NCI-H2227 treated with DMSO at 0.1 percent for 48 hours (cell line): ENCODE measurements at places on chromosomes 1 and 21.

- no peak for DNase-seq
Observed at GRCh38 chr1:38071312-38072256, 25.0 kb upstream of the POU3F1 start.

GRCh38 chr1:66446261-66447001 lies 87.5 kb upstream of the SGIP1 start:
- DNase-seq, result peak; percentile 69

DNA sequence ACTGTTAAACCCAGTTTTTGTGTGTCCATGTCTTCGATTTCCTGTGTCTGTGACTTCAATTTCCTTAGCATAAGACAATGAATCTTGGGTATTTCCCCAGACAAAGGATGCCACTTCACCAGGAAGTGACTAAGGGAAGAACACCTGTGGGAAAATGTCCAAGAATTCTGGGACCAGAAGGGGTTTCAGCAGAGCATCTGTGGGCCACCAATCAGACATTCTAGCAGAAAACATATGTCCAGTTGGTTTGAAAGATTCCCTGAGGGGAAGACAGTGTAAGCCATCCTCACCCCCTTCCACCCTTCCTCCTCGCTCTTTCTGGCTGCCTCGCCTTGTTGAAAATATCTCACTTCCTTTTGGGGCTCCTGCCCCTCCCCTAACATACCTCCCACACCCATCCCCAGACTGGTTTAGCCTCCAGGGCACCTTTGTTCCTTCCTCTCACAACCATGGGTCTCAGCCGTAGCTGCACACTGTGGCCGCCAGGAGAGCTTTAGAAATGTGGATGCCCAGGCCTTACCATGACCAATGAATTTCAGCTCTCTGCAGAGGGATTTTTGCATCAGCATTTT lies 25.5 kb upstream of the IFNAR1 start:
- DNase-seq, result no peak

DNA sequence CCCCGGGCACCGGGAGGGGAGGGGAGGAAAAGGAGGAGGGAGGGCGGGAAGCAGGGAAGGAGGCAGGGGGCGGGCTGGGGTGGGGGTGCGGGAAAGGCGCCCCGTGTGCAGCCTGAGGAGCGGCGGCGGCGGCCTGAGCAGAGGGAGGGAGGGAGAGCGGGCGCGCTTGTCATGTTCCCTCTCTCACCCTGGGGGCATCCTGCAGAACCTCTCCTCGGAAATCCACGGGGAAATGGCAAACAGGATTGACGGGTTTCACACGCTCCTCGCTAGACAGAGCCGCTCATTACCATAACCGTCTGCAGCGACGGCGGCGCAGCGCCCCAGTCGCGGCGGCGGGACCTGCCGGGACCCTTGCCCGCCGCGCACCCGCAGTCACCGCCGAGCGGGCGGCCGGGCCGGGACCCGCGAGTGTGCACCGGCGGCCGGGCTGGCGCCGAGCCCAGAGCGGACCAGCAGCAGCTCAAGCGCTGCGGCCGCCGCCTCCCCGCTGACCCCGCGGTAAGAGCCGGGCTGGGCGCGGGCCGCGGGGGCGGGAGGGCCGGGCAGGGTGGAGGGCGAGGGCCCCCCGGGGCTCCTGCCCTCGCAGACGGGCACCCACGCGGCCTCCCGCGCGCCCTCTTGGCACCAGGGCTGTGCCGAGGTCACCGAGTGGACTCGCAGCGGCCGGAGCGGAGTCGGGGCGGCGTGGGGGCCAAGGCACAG lies at the start of gene SERTAD4:
SERTAD4 (plus strand) TSS at position 286 of the 705 bp plus-strand sequence. CDS start 5,165 bp downstream, outside the sequence.
- DNase-seq, result peak; percentile 69

- no peak for DNase-seq
Observed at GRCh38 chr1:245742896-245743295, 588.1 kb downstream of the KIF26B start.

- peak; percentile 22 for DNase-seq
Observed at GRCh38 chr1:157878059-157878458, 36.5 kb upstream of the CD5L start.

GRCh38 chr21:38404177-38404576 lies 94.1 kb downstream of the ERG start:
- no peak for DNase-seq

GRCh38 chr1:17605582-17606344 lies 66.3 kb downstream of the ARHGEF10L start:
- DNase-seq, result no peak

GRCh38 chr1:156167536-156167935 lies 14.2 kb downstream of the SEMA4A start:
- DNase-seq, result no peak

- DNase-seq, result peak; percentile 21
Observed at GRCh38 chr1:236280438-236281197, 1.1 kb downstream of the ERO1B start.

DNA sequence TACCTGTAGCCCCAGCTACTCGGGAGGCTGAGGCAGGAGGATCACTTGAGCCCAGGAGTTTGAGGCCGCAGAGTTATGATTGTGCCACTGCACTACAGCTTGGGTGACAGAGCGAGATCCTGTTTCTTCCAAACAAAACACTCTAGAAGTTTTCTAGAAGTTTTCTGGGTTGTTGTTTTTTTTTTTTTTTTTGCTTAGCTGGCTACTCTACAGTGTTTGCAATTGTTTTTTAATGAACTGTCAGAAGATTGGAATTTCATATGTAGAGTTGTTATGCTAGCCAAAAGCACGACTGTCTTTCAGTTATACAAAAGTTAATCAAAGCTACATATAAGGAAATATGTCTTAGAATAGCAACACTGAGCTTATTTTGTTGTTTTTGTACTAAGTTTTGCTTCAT lies 30.9 kb upstream of the NEXN start:
- DNase-seq, result no peak

DNA sequence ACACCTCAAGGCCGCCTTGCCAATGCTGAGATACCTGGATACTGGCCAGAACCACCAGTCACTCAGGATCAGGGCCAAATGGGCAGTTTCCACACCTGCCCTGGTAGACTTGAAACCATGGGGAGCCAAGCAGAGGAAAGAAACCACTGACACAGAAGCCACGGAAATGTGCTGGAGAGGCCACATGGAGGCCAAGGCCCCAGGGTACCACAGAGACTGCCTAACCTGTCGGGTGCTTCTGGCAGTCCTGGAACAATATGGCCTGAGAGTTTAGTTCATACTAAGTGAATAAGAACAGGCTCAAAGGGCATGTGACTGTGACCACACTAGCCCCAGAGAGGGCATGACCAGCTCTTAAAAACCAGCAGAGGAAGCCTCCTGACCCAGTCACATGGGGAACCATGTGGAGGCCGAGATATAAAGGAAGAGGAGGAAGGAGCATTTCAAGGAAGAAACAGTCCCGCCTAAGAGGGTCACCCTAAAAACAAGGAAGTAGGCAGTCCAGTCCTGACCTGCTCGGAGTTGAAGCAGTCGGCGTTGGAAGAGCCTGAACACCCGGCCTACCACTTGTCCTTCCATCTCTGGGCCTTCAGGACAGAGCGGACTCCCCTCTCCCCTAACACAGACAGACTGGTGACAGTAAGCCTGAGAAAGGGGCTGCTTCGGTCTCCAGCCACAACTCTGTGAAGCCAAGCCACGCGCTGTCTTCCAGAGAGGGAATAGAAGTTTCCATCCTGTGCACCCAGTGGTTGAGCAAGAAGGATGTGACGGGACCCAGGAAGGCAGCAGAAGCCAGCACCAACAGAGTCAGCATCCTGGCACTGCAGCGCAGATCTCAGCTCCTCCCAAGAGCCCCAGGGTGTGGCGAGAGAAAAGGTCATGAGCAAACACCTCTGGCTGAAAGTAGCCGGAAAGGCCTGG lies at the start of gene DENND2D:
DENND2D (minus strand) TSS at position 766 of the 921 bp plus-strand sequence; CDS start at position 579, 187 bp downstream.
- DNase-seq, result no peak
